ENCODE measurements at places on chromosomes 11 and 22. TPM values are rescaled to one million over a fixed set of nuclear protein-coding genes. Genes with fewer than 3 reads are reported as not detected.

DNA sequence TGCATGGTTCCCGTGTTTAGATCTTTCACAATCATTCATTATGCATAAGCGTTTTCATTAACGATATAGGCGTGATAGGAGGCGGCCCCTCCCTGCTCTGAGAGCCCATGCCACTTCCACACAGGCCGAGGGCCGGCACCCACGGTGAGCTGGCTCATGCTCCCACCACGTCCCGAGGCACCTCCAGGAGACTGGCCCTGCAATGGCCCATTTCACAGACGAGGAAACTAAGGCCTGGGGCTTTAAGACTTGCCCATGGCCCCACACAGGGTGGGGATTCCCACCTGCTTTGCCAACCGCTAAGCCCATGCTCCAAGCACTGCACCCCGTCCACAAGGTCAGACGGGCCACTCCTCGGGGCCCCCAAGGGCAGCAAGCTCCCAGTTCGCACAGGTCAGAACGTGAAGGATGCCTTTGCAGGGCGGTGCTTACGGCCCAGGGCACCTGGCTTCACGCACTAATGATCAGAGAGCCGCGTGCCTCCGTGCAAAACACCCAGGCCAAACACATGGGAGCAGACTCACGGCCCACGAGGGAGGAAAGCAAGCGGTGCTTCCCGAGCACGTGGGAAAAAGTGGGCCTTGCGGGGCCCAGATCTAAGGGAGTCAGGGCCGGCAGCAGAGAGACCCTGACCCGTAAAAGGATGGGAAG is 8.3 kb downstream of the OSBPL5 start:
- DNase-seq, result no peak

GRCh38 chr11:27234961-27235360 is 128.1 kb downstream of the CCDC34 start:
- DNase-seq, result no peak

DNA sequence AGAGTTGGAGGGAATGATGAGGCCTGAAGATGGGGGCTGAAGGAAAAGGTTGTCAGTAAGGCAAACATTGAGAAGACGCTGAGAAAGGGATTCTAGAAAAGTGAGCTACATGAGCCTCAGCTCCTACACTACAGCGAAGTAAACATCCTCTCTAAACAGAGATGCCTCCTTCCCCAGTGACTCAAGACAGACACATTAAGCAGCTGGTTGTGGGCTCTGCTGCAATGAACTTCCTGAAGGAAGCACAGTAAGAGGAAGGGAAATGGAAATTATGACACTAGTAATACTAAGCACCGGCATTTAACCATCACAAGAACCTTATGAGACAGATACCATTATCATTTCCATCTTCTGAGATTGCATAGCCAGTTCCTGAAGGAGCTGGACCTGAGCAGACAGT is 190.5 kb downstream of the C11orf87 start:
- no peak for DNase-seq

Gene TTC28
- 14.9 TPM for total RNA-seq

Gene TRIM29
- not detected for total RNA-seq

Gene PPP1R14B
- 153 TPM for total RNA-seq
